ENCODE measurements at places on chromosomes 11 and 22.

- no peak for DNase-seq
Observed at GRCh38 chr11:1226226-1226985, 3.5 kb downstream of the MUC5B start.

DNA sequence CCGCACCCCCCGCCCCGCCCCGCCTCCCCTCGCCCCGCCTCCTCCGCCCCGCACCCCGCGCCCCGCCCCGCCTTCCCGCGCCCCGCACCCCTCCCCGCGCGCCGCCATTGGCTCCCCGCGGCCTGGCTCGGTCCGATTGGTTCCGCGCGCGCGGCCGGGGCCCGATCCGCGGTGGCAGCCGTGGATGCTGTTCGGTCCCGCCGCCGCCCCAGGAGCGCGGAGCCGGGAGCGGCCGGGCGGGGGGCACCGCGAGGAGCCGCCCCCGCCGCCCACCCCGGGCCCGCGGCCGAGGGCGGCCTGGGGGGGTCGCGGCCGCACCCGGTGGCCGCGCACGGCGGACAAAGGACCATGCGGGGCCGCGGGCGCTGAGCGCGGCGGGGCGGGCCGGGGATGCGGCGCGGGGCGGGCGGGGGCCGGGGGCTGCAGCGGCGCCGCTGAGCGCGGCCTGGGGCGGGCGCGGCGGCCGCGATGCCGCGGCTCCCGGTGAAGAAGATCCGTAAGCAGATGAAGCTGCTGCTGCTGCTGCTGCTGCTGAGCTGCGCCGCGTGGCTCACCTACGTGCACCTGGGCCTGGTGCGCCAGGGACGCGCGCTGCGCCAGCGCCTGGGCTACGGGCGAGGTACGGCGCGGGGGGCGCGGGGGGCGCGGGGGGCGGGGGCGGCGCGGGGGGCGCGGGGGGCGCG is at the start of gene B4GALNT4:
Gene B4GALNT4 (plus strand): TSS at position 164 of the 683 bp plus-strand sequence. CDS start 305 bp downstream, at position 469.
- no peak for DNase-seq

DNA sequence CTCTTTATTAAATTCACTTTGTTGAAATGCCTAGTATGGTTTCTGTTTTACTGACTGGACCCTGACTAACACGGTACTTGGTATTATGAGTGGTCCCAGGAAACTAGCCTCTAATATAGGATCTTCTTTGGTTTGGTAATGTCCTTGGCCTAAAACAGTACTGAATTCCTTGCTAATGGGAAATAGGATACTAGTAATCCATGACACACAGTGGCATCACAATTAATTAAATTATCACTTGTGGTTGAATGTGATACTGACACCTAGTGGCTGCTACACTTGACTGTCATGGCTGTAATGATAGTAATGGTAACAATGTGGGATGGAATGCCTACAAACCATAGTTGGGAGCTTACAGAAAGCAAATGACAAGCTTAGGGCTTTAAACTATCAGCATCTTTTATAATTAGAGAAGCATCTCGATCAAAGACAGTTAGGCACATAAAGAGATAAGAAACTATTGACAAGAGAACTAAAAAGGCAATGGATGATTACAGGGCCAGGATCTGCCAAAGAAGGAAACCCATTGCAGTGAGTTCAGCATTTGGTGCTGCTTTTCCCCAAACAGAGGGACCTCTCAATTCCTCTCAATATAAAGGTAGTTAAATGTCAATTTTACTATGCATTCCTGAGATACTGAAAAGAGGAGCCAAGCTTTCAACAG is 8.6 kb downstream of the DNHD1 start:
- no peak for DNase-seq

DNA sequence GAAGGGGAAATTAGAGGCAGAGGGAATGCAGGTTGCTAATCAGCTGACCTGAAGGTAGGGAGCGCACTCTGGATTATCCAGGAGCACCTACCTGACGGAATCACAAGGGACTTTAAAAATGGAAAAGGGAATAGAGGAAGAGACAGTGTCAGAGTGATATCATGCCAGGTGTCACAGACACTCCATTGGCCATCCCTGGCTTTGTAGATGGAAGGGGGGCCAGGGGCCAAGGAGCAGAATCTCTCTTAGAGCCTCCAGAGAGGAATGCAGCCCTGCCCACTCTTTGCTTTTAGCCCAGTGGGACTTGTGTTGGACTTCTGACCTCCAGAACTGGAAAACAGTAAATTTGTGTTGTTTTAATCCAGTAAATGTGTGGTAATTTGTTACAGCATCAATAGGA is 37.9 kb downstream of the DKK3 start:
- DNase-seq = no peak

- DNase-seq = no peak
Observed at GRCh38 chr11:94768602-94769541, 716 bp downstream of the AMOTL1 start.

DNA sequence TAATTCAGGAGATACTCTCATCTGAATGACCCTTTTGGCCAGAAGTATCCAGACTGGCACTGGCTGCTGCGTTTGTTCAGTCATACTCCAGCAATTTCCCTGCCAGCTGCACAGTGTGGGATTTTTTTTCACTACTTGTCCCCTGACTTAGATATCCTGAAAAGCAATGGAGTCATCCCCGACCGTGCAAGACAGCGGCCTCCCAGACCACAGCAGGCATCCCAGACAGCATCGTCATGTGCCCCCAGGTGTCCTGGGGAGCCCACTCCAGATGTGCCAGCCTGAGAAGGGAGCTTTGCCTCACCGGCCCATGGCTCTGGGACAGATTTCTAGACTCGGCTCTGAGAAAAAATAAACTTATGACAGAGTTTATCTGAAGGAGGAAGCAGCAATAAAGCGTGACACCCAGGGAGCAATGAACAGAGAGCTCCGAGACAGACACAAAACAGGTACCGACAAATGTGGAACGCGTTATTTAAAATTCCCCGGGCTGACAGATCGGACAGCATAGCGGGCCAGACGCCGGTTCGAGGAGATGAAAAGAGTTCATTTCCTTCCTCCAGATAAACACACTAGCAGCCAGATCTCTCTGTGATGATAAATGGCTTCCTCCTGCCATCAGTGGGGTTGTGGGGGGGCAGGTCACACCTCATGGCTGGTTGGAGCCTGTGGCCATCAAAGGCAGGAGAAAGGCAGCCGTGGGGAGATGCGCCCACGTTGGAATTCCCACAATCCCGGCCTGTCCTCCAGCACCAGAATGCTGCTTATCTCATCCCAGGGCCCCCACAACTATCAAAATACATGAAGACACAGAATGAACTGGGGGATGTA is 106.4 kb upstream of the FGF3 start:
- DNase-seq = no peak

- no peak for DNase-seq
Observed at GRCh38 chr11:128926437-128927107, 16.1 kb downstream of the TP53AIP1 start.

DNA sequence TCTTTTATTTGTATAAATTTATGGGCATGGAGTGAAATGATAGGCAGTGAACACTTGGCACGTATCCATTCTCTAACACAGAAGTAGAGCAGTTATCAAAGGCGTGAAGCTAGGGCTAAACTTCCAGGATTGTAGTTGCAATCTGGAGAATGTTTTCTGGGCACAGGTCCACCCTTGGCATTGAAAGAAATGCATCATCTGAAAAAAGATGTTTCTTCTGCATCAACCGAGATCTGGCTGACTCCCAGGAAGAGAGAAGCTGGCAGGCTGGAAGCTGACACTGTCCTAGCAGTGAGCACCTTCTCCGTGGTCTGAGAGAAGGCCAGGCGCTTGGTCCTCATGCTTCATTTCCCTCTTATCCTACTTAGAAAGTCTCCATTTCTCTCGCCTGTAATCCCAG is 600.0 kb downstream of the BRD1 start:
- DNase-seq = no peak

- no peak for DNase-seq
Observed at GRCh38 chr22:19151329-19152191, 1.5 kb upstream of the GSC2 start.

DNA sequence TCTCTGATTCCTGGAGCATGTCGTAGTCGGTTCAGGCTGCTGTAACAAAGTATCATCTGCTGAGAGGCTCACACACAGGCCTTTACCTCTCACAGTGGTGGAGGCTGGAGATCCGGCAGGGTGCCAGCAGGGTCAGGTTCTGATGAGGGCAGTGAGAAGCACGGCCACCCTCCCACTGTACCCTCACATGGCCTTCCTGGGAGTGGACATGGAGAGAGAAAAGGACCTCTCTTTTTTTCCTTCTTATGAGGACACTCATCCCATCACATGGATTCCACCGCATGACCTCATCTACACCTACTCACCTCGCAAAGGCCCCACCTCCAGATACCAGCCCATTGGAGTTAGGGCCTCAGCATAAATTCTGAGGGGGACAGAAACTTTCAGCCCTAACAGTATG is 99.5 kb downstream of the BCR start:
- no peak for DNase-seq

DNA sequence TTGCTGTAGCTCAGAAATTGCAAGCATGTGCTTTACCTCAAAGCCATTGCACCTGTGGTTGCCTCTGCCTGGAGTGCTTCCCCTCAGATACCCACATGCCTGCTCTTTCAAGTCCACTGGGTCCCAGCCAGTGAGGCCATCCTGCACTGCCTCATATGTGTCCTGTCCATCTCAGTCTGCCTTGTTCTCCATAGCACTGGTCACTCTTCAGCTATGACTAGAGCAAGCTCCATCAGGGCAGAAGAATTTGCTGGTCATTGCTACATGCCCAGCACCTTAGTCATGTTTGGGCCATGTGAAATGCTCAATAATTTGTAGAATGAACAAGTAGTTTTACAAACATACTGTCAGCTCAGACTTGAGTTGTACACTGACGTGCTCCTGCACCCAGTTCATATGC is 64.4 kb upstream of the HORMAD2 start:
- DNase-seq = no peak

Measured in cortex of kidney (tissue), 1 donor.